ENCODE measurements at places on chromosomes 6 and 20.

DNA sequence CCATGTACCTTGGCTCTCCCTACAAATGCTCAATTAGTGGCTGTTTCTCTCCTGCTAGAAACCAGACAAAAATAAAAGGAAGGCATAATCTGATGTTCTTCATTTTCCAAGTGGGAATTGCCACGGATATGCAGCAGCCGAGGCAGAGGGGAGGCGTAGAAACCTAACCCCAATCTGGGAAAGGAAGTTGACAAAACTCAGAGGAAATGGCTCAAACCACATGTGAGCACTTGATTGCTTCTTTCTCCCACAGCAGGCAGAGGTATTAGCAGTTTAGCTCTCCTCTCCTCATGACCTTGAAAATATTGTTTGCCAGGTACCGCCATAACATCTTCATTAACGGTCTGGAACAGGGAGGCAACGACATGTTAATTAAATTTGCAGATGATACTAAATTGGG lies 3.8 kb upstream of the MLN start:
- DNase-seq: no peak

DNA sequence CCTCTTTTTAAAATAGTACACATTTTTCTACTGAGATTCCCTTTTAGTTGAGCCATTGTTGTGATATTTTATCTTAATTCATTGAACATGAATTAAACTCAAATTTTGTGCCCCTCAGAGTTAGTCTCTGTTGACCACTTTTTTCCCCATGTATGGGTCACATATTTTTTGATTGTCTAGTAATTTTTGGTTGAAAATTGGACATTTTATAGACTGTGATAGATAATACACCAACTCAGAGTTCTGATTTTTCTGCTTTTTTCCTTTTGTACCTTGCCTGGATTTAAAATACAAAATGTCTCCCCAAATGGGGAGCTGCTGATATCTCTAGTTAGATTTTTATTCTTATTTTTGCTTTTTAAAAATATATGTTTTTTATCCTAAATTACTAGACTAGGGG lies 291.8 kb upstream of the CITED2 start:
- no peak for DNase-seq

DNA sequence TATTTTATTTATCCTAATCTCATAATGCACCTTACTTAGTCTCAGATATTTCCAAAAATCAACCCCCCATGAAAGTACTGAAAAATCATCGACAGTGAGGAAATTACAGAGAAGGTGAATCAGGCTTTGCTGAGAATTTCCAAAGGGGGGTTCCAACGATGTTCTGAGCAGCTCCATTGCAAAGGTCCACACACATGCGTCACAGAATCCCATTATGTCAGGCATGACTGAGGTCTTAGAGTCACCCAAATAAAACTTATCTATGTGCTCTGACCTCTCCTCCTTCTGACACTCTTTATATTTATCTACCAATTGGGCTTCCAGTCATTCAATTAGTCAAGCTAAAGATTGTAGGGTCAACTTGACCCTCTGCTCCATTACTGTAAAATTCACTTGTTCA lies 12.7 kb upstream of the LRRN4 start:
- no peak for DNase-seq

- DNase-seq: no peak
Observed at GRCh38 chr20:63759377-63759901, 19.9 kb downstream of the SLC2A4RG start.

DNA sequence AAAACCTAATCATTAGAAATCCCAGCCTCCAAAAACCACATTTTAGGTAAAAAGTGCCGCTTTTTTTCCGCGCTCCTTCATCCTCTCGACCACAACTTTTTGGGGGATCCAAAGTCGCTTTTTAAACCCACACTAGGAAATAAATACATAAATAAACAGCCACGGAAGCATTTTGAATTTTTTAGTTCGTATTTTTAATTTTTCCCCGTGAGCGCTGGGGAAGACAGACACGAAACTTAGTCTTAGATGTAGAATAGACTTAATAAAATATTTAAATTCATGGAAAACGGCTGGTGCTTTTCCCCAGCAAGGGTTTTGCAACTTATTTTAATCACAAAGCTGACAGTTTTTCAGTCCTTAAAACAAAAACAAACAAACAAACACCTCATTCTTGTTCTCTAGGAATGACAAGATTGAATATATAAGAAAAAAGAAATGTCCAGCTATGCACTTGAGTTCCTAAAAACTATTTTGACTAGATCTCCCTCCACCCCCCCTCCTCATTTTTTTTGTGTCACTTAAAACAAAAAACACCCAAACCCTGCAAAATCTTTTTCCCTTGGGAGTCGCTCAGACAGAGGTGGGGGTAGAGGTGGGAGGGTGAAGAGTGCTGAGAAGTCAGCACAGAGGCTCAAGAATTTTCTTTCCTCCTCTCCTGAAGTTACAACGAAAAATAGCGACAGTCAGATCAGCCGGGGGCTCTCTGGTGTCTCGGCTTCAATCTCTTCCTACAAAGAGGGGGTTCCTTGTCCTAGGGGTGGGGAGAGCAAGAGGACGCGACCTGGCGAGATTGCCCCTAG lies 43.4 kb upstream of the SUPT3H start:
- no peak for DNase-seq

GRCh38 chr6:47403801-47404200 lies 73.8 kb upstream of the CD2AP start:
- no peak for DNase-seq

GRCh38 chr6:5211492-5211891 lies 49.3 kb downstream of the LYRM4 start:
- DNase-seq: no peak

- DNase-seq: no peak
Observed at GRCh38 chr6:90885611-90886056, 298.8 kb upstream of the MAP3K7 start.

DNA sequence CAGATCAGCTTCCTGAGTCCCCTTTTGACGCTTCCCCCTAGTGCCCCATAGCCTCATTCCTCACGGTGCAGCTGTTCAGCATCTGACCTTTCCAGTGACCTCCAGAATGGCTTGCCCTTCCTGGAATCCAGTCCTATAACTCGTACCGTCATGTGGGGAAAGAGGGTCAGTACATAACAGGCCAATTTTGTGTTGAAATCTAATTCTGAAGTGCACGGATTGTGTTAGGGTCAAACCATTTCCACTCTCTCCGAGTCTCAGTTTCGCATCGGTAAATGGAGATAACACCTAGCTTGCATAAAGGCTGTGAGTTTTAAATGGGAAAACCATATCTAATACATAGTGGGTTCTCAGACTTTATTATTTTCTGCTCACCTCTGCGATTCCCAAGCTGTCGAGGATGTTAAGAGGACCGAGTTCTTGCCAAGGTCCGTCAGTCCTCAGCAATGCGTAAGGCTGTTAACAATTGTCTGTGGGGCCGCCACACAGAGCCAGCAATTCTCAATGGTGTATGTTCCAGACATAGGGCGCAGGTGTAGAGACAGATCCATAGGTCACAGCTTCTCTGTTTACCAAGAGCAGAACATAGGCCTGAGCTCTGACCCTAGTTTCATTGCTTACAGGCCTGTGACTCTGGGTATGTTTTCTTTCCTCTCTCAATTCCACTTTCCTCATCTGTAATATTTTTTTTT lies 45.5 kb upstream of the CCR6 start:
- DNase-seq: no peak

DNA sequence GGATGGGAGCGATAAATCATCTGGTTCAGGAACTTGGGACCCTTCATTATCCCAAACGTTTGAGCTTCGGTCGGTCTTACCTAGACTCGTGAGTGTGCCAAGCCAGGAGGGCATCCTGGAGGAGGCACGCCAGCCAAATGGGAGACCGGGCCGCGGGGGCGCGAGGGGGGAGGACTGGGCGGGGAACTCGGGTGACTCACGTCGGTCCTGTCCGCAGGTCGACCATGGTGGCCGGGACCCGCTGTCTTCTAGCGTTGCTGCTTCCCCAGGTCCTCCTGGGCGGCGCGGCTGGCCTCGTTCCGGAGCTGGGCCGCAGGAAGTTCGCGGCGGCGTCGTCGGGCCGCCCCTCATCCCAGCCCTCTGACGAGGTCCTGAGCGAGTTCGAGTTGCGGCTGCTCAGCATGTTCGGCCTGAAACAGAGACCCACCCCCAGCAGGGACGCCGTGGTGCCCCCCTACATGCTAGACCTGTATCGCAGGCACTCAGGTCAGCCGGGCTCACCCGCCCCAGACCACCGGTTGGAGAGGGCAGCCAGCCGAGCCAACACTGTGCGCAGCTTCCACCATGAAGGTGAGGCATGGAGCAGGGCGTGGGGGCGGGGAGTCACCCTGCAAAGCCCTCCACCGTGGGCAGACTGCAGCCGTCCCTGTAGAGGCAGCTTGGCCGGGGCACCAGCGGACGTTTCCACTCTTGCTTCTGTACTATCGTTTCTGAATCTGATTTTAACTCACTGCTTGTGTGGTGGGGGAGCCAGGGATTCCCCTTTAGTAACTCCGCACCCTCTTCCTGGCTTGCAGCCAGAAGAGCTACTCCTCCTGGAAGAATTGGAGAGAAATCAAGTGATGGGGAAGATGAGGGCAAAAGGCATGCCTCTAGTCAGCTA lies 2.7 kb downstream of the BMP2 start:
- DNase-seq: no peak

- no peak for DNase-seq
Observed at GRCh38 chr6:99521633-99522151, 6.5 kb upstream of the USP45 start.

DNA sequence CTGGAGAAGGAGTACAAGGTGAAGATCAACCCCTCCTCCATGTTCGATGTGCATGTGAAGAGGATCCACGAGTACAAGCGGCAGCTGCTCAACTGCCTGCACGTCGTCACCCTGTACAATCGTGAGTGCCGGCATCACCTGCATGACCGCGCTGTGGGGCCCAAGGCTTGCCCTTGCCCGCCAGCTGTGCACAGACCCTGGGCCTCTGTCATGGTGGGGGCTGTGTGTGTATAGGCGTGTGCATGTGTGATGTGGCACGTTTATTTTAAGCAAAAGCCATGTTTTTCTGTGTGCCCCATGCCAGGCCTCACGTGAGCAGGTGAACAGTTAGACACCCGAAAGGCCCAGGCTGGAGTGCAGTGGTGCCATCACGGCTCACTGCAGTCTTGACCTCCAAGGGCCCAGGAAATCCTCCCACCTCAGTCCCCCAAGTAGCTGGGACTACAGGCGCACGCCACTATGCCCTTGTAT lies 36.3 kb downstream of the PYGB start:
- DNase-seq: peak; percentile 17

- DNase-seq: no peak
Observed at GRCh38 chr20:38829296-38829875, 23.9 kb downstream of the PPP1R16B start.

GRCh38 chr6:10520468-10520867 lies 683 bp upstream of the GCNT2 start:
- no peak for DNase-seq

- no peak for DNase-seq
Observed at GRCh38 chr20:44087857-44088120, 99.2 kb downstream of the JPH2 start.

DNA sequence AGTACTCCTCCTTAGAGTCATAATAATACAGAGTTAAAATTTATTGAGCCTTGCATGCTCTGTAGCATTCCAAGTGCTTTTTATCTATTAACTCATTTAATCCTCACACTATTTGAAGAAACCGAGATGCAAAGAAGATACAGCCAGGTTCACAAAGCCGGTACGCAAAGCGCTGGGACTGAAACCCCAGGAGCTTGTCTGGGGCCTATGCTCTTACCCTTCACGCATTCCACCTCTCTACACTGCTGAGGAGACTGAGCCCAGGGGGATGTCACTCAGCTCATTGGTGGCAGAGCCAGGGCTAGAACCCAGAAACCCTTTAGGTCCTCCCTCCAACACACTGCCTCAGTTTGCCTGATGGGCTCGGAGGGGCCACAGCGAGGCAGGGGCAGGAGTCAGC lies 19.7 kb upstream of the MRPS18A start:
- DNase-seq: no peak

DNA sequence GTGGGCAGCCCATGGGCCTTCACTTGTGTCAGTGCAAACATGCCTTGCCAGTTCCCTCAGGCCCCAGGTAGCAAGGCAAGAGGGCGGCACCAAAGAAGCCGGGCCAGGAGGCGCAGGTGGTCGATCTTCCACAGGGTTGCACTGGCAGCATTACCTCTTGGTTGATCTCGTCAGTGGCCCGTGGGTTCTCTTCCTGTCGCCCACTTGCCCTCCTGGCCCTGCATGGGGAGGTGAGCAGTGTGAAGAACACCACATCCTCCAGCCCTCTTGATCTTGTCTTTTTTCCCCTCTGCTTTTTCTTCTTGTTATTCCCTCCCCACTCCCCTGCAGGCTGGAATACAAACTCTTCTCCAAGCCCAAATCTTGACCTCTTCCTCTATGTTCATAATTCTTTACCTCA lies 3.0 kb upstream of the CST11 start:
- no peak for DNase-seq

DNA sequence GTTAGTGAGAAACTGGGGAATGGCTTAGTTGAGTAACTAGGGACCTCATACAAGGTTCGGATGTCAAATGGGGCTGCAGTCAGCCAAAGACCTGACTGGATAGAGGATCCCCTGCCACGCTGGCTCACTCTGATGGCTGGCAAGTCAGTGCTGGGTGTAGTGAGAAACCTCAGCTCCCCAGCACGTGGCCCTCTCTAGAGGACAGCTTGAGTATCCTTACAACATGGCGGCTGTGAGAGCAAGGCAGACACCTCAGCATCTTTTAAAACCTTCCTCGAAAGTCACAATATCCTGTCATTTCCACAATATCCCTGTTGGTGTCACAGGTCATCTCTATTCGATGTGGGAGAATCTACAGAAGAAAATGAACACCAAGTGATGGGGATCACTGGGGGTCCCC lies 26.7 kb upstream of the IPCEF1 start:
- no peak for DNase-seq

GRCh38 chr6:34961574-34961973 lies 72.5 kb downstream of the ANKS1A start:
- DNase-seq: no peak

- DNase-seq: no peak
Observed at GRCh38 chr6:64664480-64664879, 1028.9 kb downstream of the PHF3 start.

DNA sequence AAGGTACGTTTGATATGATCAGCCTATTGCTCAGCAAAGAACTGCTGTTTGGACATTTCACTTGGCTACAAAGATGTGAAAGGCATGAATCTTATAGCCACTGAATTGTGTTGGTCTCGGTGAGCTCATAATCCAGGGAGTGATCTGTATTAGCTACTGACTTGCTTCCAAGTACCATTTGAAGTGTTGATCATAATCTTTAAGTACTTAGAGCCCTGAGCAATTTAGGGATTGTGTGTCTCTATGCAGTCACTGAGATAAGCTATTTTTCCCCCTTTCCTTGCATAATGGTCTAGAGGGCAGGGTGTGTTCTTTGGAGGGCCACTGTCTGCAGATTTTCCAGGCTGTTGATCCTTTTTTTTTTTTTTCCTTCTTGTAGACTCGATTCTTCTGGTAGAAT lies 393.6 kb downstream of the ESR1 start:
- no peak for DNase-seq

- DNase-seq: no peak
Observed at GRCh38 chr6:63649269-63649668, 13.7 kb downstream of the PHF3 start.

GRCh38 chr20:6855796-6856195 lies 88.3 kb downstream of the BMP2 start:
- no peak for DNase-seq
